ENCODE measurements at places on chromosomes 16 and 17.

- no peak for DNase-seq
These were observed 1.3 kb upstream of the CES3 start for GRCh38 chr16:66959704-66960161.

GRCh38 chr17:44331249-44331760 lies 6.7 kb upstream of the SLC25A39 start:
- DNase-seq, result no peak

DNA sequence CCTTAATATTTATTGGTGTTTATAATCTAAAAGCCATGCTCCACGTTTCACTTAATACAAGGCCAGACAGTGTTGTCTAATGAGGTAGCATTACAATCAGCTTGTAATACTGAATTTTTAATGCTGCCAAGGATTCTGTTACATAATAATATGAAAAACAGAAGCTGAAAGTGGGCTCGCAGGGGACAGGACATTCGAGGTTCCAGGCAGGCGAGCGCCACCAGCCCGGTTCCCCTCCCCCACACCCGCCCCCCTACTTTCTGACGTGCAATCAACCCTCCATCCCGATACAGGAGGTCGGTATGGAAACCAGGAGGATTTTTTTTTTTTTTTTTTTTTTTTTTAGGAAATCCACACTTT lies 6.2 kb upstream of the ZFHX3 start:
- no peak for DNase-seq

DNA sequence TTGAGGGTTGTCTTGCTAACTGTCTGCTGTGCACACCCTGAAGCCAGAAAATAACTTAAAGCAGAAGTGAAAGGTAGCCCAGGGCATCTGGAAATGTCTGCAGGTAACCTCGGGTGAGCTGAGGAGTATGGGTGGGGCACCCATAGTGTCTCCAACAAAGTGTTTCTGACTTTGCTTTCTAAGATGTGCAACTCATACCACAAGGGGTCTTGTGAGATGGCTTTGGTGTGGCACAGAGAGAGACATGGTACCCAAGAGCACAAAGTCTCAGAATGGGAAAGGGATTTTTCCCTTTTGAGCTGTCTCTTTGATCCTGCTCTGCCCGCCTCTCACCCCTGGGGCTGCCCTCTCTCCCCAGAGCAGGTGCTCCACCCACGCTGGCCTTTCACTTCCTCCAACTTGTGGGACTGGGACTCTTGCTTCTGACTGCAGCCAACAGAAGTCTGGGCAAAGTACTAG lies 6.9 kb downstream of the CHD9 start:
- DNase-seq, result no peak

DNA sequence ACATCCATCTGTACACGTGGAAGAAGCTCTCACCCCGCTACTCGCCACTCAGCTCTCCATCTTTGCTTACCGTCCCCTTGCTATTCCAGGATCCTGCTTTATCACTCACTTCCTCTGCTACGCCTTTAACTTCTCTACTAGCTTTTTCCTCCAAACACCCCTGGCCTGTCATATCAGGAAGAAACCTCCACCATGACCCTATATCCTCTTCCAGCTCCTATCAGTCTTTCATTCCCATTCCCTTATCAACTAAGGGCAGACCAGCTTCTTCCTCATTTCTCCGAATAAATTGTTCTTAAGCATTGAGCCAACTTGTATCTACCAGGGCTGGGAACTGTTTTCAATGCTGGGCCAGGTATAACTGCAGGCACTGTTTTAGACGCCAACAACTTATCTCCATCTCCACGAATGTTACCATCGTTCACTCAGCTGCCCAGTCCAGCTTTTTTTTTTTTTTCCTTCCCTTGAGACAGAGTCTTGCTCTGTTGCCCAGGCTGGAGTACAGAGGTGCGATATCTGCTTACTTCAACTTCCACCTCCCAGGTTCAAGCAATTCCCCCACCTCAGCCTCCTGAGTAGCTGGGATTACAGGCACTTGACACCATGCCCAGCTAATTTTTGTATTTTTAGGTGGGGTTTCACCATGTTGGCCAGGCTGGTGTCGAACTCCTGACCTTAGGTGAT lies 4.3 kb downstream of the IQCK start:
- DNase-seq, result no peak

DNA sequence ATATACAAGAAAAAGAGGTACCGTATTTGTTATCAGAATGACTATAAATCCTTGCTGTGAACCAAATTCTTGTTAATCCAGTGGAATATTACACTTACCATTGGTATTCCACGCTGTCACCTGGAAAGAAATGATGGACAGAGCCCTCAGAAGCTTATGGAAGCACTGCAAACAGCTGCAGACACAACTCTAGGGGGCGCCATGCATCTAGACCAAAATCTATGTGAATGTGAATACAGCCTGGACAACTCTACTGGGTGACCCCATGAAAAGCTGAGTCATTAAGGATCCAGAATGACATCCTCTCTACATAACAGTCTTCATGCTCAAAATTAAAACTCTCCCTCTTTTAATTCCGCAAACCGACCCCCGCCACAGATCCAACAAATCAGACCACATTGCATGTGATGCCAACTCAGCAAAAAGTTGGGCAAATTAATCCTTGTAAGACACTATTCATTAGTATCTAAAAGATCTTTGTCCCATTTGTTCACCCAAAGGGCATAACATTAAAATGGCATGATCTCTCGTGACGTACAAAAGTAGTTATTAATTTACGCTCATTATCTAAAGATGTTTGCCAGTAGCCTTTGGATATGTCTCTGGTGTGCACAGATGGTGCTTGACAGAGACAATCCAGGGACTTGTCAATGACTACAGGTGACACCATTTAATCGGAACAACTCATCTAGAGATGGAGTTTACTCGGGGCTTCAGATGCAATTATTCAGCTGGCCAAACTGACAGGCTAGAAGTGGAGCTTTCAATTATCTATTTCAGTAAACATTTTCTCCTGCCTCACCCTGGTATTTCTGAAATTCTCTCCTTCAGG lies 552.7 kb upstream of the PSMD7 start:
- no peak for DNase-seq

DNA sequence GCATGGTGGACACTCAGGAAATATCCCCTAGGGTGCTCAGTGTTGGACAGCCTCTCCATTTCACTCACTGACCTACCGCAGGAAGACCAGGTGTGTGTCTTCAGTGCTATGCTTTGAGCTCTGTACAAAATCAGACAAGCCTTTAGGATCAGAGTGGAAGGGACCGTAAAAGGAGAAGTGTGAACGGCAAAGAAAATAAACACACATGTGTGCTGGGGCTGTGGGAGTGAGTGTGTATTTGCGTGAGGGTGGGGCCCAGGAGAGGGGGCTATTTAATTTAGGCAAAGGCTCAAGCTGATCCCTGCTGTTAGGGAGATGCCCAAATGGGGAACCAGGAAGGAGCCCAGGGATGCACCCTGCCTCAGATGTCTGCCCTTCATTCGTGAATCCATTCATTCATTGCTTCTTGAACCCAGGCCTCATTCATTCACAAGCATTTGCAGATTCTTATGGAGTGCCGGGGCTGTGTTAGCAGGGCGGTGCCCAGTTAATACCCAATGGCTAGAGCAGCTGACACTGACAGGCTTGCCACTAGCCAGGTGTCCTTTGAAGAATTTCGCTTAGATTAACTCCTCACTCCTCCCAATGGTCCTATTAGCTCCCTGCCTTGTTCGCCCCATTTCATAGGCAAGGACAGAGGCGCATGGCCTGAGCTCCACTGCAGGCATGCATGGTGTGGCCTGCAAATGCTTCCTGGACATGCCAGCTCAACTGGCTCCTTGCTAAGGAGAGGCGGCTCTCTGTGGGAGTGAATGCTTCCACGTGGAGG lies 296.7 kb upstream of the FOXF1 start:
- no peak for DNase-seq

DNA sequence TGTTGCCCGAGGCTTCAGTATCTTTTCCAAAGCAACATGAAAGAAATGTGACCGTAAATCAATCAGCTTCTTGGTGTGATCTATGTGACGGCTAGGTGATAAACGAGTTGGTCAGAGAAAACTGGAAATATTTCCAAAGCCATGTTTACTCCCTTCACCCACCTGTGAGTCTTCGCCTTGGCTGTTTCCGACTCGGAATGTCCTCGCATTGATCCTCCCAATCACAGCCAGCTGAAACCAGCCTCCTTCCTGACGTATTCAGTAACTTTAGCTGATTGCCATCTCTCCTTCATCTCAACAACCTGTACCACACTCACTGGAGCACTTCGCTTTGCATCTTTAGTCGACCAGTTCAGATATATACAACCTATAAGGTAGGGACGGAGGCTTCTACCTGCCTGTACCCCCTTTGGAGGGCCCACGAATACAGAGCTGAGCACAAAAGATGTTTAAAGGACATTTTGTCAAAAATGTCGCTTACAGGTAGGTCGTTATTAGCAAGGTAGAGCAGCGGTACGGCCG lies 705 bp downstream of the KRABD2 start:
- DNase-seq, result no peak

DNA sequence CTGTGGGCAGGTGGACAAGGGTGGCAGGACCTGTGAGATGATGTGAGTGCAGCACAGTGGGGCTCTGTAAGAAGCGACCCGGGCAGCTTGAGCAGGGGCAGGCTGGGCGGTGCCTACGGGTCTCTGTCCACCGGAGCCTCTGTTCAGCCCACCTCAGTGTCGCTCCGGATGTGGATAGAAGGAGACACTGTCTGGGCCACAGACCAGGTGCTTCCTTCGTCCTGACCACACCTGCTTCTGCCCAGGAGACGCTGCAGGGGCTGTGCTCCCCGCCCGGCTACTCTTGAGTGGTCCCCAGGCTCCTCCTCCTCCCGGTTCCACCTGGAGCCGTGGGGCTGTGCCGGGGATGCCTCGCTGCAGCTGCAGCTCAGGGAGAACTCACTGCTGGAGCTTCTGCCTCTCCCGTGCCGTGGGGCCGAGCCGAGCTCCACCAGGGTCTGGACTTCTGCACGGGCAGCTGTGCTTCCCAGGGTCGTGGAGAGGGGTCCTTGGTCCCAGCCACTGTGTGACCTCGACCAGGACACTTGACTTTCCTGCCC lies 21.5 kb downstream of the METRNL start:
- DNase-seq, result no peak

DNA sequence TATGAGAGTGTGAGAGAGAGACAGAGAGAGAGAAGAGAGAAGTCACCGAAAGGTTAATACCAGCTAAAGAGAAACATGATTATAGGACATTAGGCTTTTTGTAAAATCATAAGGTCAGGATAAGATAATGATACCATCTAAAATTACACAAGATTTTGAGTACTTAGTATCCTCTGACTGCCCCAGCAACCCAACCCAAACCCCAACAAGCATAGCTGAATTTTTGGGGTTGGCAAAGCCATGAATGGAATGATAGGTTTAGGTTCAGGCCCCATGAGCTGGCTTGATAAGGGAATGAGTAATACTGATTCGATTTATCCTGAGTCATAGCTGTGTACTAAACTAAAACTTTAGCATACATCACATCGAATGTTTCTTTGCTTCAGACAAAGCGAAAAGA lies 259.5 kb downstream of the IRX3 start:
- no peak for DNase-seq

DNA sequence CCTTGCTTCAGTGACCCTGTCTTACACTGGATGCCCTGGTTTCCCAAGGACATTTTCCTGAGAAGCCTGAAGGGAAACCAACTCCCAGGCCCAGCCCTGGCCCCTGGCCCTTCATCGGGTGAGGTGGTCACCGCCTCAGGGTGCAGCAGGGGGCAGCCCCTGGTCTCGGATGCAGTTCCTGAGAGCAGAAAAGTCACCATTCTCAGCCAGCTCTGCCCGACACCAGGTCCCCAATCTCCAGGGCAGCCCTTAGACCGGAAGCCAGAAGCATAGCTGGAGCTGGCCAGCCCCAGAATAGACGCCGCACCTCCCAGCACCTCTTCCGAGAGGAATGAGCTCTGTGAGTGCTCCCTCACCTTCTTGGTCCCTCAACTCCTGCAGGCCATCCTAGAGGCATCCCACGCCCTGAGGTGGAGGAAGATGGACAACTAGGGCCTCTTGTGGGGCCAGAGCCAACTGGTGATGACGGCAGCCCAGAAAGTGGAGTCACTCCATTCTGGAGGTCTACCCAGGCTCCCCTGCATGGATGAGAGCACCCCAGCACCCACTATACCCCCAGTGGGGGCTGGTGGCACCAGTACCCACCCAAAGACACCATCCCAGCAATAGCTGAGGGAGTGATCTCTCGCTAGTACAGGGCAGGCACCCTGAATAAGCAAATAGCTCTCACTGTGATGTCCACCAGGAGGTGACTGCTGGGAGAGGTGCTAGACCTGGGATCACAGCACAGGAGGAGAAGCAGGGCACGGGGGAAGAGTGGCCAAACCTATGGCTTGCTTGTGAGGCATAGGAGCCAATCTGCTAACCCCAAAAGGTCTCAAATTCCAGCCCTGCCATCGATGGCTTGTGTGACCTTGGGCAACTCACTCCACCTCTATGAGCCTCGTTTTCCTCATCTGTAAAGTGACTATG lies 56.2 kb downstream of the TK2 start:
- no peak for DNase-seq
